ENCODE measurements at places on chromosomes 3 and 15.
A peak's percentile ranks its signal among the peaks of the same experiment; 100 is the strongest.

DNA sequence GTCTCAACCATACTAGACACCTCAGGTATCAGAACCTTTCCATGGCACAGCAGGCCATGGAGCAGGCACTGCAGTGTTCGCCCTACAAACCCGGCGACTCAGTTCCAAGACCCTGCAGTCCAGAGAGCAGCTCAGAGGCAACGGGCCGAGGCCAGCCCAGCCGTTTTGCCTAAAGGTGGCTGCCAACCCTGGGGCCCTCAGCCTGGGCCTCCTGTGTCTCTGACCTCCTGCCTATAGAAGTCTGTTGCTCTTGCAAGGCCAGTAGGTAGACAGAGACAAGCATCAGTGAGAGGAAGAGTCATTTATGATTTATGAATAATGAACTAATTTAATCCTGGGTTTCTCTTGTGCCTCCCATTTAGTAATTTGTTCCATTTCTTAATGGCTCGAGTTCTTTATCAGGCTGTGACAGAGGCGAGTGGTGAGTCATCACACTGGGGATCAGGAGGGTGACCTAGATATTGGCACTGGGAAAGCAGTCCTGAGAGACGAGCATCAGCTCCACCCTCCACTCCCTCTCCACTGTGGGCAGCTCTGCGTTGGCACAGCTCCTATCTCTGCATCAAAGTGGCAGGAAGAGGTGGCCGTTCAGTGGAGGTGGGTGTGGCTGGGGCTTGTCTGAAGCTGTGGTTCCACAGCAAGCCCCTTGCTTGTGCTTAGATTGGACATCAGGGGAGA, 79.8 kb downstream of the ABHD5 start:
- DNase-seq = no peak

GRCh38 chr3:146449613-146450012, 19.7 kb downstream of the PLSCR2 start:
- DNase-seq = no peak

DNA sequence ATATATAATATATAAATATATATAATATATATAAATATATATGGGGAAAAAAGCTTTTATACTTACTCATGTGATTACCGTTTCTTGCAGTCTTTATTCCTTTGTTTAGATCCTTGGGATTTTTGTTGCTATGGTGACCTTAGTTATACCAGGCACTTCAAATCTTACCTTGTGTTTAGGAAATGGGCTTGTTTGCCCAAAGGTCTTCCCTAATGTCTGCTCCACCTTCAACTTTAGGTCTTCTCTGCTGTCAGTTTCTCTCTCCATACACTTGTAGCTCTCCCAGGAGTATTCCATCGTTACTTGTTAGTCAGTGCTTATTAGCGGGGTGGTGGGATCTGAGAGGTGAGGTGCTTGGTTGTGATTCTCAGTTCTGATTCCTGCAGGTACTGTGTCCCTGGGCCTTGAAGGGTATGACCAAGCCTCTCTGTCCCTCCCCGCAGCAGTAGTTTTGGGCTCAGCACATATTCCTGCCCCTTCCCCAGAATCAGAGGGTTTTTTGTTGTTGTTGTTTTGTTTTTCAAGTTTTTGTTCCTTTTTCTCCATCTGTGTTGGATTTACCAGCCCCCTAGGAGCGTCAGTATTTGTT, 9.6 kb upstream of the LAMP3 start:
- DNase-seq = no peak

DNA sequence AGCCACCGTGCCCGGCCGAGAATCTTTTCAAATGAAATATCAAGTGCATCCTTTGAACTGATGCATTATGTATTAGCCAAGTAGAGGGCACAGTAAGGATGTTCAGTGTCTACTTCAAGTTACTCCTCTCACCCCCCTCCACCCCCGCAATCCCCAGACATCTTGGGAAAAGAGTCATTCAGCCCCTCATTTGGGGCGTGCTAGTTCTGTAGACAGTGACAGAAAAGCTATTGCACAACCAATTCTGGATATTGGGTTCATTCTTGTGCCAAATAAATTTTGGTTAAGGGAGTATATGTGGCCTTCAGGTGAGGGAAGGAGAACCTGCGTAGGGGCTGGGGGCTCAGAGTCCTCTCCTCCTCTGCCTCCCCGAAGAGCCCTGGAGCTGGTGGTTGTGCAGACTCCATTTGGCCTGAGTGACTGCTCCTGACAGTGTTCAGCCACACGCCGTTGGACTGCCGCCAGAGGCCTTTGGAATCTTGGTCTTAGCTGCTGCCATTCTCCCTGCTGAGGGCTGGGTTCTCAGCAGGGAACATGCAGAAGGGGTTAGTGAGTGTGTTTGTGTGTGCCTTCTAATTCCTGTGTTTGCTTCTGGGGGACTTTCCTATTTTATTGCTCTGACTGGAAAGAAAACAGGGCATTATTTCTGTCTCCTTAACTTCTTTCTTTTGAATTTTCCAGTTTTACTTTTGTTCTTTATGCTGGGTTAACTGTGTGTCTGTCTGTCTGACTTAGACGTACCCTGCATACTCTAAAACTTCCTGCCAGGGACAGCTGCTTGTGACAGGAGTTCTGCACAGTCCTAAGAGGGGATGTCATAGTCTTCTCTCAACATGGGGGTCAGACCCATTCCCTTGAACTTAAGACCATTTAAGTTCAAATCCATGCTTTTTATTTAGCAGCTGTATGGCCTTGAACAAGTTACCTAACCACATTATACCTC, 21.0 kb downstream of the RARB start:
- peak; percentile 75 for DNase-seq

DNA sequence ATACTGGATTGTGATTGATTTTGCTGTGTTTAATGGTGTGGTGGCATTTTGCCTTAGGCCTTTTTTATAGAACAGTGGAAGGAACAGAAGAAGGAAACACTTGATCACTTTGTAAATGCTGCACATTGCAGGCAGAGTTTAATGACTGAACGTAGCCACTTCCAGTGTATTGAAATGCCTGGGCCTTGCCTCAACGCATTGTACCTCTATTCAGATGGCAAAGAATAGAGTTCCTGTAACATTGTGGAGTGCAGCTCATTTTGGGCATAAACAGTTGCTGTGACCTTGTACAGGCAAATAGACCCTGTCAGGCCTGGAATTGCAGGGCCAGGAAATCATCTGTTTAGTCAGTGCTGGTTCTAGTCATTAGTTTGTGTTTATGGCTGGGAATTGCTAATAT, 225.0 kb downstream of the EPHA3 start:
- DNase-seq = no peak

- DNase-seq = no peak
These were observed 36.8 kb upstream of the XXYLT1 start for GRCh38 chr3:195307711-195308110.

DNA sequence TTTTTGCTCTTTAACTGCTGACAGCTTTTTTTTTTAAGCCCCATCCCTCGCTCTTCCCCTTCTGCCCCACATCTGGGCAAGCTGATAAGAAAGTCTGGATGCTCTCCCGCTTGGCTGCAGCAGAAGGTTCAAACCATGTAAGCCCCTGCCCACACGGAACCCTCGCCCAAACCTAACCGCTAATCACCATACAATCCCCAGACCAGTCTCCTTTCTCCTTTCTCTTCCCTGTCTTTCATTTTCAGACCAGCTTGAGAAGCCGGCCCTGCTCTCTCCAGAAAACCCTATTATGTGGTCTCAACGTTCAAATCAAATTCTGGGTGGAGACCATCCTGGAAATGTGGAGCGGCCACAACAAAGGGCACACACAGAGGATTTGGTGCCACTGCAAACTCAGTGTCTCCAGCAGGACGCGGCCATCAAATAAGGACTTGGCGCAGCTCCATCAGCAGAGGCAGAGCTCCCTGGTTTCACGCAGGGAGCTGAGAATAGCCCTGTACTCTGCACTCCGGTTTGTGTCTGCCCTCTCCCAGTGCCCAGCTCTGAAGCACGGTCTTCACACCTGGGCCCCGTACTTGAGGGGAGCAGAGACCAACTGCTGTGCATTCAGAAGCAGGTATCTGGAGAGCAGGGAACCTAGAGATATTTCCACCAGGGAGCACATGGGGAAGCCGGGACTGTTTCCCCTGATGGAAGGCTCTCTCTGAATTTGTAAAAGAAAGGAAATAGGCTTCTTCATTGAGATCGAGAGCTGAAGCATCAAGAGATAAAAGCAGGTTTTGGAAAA, 92.6 kb downstream of the XXYLT1 start:
- no peak for DNase-seq

GRCh38 chr3:50369012-50369670, 9.8 kb upstream of the TMEM115 start:
- no peak for DNase-seq

GRCh38 chr3:47370887-47371697, 9.7 kb upstream of the PTPN23 start:
- no peak for DNase-seq

DNA sequence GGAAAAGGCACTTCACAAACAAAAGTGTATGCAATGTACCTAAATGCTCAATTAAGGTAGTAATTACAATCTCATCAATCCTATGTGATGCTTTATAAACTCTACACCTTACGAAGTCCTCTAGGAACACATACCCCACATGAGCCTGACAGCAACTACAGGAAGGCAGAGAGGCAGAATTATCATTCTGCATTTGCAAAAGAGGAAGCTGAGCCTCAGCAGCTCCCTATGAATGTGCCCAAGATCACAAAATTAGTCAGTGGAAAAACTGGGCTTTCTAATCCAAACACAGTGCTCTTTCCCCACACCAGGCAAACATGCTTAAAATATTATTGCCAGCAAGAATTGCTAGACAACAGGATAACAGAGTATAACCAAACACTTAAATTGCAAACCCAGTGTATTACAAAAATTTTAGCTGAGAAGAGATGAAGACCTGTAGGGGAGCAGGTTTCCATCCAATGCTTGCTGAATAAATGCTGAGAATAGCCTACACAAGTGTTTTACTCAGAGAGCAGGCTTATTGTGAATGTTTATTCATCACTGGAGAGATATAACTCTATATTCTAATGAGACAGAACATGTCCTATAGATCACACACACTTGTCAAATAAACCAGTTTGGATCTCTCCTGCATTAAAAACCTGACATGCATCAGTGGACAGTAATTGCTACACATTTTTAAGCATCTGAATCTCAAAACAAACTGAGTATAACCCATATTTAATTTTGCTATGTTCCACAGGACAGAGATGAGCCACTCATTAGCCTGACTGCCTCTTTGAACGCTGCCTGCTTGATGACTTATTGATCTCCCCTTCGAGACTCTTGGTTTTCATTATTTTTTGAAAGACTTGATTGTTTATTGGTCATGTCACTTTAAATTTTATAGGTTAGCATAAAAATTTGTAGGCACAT, 62.2 kb downstream of the PLCH1 start:
- no peak for DNase-seq

GRCh38 chr3:49803465-49804140, 542 bp downstream of the INKA1 start:
- DNase-seq = no peak

GRCh38 chr15:92322566-92323355, 70.9 kb upstream of the ST8SIA2 start:
- DNase-seq = no peak

DNA sequence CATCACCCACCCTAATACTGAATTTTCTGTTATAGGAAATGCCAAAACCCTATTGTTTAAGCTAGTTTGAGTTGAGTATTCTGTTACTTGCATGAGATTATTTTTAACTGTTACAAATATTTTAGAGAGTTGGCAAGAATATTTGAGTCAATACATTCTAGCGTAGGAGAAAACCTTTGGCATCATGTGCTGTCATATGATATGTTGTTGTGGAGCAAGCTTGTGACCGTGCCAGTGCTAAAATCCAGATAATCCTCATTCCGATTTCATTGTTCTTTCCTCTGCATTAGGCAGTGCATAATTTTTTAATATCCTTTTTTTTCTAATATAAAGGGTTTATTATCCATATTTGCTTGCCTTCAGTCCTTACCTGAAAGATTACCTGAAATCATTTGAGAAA, 168.0 kb upstream of the GMNC start:
- DNase-seq = no peak

DNA sequence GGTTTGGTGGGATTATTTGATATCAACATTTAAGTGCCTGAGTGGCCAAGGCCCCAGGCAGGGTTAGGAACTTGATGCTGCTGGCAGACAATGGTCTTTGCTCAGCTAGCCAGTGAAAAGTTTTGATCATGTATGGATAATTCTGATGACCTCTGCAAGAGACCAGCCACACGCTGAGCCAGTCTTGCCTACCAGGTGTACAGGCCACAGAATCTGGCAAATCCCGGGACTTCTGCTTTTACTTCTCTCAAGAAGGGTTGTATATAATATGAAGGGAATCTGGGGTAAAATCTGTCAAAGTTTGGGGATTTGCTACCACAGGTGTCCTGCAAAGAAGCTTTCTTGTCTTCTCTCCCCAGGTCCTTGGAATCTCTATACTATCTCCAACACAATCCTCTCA, 331.4 kb upstream of the GOLIM4 start:
- DNase-seq = no peak

- DNase-seq = no peak
These were observed 757.8 kb downstream of the AGBL1 start for GRCh38 chr15:86837294-86838061.

DNA sequence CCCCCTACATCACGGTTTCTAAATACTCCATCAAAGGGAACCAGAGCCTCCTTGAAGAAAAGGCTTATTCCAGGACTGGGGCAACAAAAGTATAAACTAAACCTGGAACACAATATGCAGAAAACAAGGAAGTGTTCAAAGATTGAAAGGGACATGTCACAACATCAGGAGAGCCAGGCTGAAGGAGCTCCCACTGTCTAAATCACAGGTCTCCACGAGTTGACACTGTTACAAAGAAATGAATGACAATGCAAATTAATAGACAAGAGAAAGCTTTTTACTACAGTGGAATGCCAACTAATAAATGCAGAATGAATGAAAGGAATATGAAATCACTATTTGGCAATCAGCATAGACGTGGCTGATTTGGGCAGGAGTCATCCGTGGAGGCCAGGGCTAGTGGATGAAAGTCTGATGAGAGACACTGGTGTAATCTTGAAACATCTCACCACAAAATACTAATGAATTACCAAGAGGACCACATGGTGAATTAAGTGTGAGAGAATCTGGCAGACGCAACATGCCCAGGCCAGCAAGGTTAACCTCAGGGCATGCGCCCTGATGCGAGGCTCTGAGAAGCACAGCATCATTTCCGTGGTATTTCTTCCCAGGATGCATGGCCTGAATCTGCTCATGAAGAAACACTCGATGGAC, 123.8 kb upstream of the TJP1 start:
- no peak for DNase-seq

DNA sequence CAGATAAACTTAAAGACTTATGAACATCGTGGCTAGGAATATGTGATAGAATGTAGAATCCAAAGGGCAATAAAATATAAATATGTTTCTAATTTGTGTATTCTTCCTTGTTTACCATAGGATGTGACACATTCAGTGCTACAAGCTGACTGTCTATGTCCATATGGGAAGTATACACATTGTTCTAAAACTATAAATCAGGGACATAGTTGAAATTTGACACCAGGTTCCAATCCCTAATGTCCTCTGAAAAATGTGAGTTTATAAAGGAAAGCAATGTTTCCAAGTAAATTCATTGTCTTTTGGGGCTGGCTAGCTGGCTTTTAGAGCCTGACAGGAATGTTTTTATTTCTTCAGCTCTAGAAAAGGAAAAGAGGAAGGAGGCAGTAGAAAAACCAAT, 273.6 kb downstream of the CNTN4 start:
- no peak for DNase-seq

Measured in mesothelial cell of epicardium (in vitro differentiated cells).